ENCODE measurements at places on chromosomes 16 and 17.
A peak's percentile ranks its signal among the peaks of the same experiment; 100 is the strongest.

DNA sequence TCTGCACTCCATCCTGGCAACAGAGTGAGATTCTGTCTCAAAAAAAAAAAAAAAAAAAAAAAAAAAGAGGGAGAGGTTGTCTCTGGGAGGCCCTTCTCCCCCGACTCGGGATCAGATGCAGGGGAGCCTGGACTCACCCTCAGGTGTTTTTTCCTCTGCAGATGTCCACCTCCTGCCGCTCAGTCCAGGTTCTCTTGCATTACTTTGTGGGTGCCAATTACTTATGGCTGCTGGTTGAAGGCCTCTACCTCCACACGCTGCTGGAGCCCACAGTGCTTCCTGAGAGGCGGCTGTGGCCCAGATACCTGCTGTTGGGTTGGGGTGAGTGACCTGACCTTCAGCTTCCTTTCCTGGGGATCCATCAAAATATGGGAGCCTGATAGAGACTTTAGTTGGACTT, 34.1 kb downstream of the GLP2R start:
- no peak for DNase-seq

DNA sequence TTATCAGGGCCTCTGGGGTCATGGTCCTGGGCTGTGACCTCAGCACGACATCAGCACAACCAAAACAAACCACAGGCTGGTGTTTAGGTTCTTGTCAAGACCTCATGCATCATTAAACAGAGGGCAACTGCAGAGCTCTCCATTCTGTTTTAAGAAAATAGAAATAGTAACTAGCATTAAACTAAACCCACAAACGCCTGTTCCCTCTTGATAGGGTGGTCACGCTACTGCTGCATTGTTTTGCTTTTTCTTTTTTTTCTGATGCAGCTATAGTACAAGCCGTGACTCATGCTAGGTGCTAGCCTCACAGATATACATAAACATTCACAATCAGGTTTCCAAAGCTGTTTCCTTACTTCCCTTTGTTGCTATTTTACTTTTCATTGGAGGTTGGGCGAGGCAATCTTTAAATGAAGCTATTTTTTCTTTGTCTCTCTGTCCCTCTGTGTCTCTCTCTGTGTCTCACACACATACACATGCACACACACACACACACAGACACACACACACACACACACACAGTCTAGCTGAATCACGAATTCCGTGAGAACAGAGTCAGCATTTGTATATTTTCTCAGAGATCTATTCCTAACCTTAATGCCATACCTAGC, 310.3 kb downstream of the CDH13 start:
- DNase-seq, result peak; percentile 39

DNA sequence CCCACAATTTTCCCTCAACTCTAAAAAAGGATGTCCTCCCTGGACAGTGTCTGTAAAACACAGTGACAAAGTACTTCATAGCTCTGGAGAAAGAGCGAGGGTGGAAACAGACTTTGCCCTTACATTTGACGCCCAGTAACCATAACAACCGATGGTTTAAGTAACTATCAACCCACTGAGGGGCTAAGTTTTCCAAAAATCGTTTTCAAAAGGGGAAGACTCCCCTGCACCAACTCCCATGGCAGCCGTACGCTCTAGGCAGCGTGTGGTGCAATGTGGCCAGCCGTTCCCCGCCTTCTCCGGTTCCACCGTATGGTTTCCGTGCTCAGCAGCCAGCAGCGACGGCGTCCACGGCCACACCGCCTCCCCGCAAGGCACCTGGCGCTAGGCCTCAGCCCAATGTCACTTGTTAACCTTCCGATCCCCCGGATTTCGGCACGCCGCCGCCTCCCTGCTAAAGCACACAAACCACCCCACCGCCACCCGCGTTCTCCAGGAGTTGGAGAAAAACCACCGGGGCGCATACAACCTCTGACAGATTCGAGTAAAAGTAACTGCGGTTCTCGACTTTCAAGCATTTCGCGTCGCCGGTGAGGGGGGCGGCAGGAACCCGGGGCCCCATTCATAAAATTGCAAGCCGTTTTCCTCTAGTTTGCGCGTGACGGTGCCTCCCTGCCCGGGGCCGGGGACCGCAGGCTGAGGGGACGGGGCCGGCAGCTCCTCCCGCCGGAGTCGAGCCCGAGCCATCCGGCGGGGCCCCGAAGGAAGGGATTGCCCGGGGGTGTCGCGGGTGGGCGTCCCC, 661 bp downstream of the TEX2 start:
- no peak for DNase-seq

GRCh38 chr17:64200080-64201032, 62.7 kb downstream of the TEX2 start:
- no peak for DNase-seq

DNA sequence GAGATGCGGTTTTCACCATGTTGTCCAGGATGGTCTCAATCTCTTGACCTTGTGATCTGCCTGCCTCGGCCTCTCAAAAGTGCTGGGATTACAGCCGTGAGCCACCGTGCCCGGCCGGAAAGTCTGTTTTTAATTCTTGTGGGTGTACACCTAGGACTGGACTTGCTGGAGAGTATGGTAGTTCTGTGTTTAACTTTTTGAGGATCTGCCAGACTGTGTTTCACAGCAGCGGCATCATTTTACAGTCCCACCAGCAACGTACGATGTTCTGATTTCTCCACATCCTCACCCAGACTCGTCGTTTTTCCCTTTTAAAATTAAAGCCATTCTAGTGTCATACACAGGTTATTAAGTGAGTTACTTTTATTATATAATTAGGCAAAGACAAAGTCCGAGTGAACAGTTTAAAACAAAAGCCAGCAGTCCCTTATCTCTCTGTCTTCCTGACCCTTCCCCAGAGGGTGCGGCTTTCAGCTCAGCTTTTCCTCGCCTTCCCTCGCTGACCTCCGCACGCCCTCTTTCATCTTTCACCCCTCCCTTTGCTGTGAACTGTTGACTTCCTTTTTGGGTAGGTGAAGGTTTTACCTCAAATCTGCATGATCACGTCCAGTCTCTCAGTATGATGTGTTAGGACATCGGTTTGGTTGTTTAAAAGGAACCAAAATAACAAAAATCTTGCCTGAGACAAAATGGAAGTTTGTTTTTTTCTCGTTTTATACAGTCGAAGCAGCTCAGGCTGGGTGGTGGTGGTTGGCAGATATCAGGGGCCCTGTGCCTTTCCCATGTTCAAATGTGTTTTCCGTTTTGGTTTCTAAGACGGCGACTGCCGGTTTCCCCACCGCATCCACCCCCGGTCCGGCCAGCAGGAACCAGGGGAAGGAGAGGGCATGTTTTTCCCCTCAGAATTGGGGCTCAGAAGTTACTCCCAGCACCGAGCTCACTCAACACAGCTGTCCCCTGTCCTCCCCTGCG, 18.0 kb downstream of the FAM234A start:
- DNase-seq, result no peak

DNA sequence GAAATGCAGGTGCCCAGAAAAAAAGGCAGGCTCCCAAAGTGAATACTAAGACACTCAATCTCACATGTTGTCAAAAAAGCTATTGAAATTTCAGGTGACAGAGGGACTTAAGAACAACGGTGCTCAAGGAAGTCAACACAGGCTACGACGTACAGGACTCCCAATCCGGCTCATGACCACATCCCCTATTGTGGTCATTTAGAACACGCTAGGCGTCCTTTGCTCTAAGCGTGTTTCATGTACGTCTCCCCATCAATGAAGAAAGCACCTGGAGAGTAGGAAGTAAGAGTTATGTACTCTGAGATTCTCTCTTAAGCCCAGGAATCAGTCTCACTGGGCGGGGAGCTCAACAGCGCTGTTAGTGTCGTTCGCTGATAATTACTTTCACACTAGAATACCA, 94.1 kb downstream of the MRM3 start:
- no peak for DNase-seq

DNA sequence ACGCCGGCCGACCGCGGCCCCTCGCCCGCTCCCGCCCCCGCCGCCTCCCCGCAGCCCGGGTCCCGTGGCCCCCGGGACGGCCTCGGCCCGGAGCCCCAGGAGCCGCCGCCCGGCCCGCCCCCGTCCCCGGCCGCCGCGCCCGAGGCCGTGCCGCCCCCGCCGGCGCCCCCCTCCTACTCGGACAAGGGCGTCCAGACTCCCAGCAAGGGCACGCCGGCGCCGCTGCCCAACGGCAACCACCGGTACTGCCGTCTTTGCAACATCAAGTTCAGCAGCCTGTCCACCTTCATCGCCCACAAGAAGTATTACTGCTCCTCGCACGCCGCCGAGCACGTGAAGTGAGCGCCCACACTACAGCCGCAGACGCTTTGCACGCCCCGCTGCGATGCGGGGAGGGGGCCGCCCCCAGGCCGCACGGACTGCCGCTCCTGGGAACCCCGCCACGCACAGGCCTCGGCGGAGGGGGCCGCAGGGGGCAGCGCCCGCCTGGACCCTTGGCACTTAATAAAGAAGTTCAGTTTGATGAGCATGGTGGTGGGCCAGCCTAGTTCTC, 35.5 kb upstream of the ZC3H18 start:
- DNase-seq, result no peak

GRCh38 chr16:49651226-49651625, 204.7 kb downstream of the ZNF423 start:
- no peak for DNase-seq

GRCh38 chr16:7546948-7547347, 214.3 kb downstream of the RBFOX1 start:
- no peak for DNase-seq

GRCh38 chr16:77569406-77569805, 134.6 kb upstream of the ADAMTS18 start:
- DNase-seq, result no peak

DNA sequence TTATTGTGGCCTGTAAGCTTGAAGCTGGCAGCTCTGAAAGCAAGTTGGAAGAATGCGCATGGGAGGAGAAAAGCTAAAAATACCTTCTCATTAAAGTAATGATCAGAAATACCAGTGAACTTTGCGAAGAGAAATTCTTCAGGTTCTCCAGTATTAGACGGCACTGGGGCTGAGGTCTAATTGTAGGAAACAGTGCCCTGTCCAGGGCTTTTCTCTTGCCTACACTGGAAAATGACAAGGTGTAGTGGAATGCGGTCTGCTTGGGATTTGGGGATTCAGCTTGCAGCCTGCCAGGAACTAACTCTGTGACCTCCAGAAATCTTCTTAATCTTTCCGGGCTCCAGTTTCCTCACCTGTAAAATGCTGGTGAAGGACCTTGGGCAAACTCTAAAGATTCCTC, 53.3 kb upstream of the KCNJ16 start:
- DNase-seq, result no peak

GRCh38 chr16:74480150-74481029, 59.1 kb upstream of the CLEC18B start:
- no peak for DNase-seq

GRCh38 chr16:31274831-31275816, 15.3 kb downstream of the ITGAM start:
- no peak for DNase-seq

- DNase-seq, result no peak
Measured at GRCh38 chr16:4660454-4661007, 32.8 kb upstream of the NUDT16L1 start.

DNA sequence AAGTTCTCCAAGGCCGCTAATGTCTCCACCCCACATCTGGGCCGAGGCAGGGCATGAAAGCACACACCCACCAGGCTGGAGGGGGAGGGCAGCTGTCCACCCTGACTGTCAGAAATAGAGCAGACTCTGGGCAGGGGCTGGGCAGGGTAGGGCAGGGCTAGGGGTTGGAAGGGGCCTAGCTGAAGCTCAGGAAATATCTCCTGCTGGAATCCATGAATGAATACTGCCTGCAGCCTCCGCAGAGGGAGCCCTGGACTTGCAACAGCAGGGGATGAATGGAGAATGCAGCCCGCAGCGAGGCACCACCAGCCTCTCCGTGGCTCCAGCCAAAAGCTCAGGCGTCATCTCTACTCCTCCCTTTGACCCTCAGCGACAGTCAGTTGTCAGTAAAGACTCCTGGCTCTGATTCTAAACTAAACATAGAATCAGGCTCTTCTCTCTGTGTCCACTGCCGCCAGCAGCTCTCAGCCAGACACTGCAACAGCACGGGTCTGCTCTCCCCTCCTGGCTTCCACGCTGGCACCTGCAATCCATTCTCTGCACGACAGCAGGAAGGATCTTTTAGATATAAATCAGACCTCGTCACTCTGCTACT, 23.9 kb upstream of the NGFR start:
- DNase-seq, result no peak

DNA sequence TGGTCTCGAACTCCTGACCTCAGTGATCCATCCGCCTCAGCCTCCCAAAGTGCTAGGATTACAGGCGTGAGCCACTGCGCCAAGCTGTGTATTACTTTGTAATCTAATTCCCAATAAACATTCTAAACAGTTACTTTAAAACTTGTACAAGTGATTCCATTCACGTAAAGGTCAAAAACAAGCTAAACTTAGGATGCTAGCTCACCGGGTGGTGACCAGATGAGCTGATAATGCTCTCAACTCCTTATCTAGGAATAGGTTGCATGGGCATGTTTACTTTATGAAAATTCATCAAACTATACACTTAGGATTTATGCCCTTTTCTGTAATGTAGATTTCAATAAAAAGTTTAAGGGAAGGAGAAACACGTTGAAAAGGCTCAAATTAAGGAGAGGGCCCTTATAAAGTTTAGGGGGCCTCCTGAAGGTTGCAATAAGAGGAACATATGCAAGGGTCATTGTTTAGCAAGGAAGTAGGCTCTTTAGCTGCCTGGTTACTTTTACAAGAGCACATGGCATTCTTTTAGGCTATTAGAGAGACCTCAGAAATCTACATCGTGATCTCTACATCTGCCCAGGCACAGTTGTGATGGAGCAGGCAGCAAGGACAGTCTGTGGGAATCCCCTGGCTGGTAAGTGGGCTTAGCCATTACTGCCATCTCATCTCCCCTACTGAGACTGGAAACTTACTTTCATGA, 13.3 kb downstream of the CDR2 start:
- no peak for DNase-seq
